ENCODE measurements at places on chromosomes 11 and 22.
A peak's percentile ranks its signal among the peaks of the same experiment; 100 is the strongest.

GRCh38 chr11:124114942-124115781, at the start of gene VWA5A:
Gene VWA5A (plus strand): TSS chr11:124115450. CDS start chr11:124117512, 2,062 bp downstream.
- DNase-seq, result peak; percentile 76

- no peak for DNase-seq
Measured at GRCh38 chr11:70462818-70463477, 64.6 kb downstream of the CTTN start.

- no peak for DNase-seq
Measured at GRCh38 chr22:25996669-25997068, 172.6 kb upstream of the SEZ6L start.

DNA sequence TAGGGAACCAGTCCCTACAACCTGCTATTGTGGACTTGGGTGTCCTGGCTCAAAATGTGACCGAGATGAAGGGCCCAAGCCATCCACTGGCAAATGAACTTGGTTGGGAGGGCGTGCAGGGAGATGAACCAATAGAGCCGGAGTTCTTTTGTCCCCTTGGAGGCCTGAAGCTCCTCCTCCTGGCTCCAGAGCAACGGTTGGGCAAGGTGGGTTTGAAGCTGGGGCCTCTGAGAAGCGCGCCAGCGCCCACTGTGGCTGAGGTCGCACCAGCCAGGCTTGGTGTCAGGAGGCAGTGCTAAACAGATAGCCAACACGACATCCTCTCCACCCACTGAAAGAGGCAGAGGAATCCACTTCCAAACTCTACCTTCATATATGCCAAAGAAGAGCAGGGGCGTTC, 36.0 kb upstream of the PACSIN2 start:
- no peak for DNase-seq

DNA sequence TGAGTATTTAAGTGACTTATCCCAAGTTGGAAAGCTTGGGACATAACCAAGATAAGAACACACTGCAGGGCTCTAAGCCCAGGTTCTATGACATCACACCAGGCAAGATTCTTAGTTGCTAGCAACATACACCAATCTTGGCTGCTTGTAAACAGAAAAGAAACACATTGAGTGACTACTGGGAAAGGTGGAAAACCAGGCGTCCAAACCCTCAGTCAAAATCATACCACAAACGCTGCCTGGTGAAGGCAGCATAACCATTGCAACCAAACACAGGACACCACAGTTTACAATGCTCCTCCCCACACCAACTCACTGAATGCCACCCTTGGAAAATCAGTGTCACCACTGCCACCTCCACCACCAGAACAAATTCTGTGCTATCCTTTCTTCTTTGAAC, 379.9 kb downstream of the TTC28 start:
- no peak for DNase-seq

- DNase-seq, result no peak
Measured at GRCh38 chr11:126336138-126336541, 19.3 kb upstream of the ST3GAL4 start.

- DNase-seq, result no peak
Measured at GRCh38 chr11:40241524-40242051, 1217.9 kb downstream of the LRRC4C start.

DNA sequence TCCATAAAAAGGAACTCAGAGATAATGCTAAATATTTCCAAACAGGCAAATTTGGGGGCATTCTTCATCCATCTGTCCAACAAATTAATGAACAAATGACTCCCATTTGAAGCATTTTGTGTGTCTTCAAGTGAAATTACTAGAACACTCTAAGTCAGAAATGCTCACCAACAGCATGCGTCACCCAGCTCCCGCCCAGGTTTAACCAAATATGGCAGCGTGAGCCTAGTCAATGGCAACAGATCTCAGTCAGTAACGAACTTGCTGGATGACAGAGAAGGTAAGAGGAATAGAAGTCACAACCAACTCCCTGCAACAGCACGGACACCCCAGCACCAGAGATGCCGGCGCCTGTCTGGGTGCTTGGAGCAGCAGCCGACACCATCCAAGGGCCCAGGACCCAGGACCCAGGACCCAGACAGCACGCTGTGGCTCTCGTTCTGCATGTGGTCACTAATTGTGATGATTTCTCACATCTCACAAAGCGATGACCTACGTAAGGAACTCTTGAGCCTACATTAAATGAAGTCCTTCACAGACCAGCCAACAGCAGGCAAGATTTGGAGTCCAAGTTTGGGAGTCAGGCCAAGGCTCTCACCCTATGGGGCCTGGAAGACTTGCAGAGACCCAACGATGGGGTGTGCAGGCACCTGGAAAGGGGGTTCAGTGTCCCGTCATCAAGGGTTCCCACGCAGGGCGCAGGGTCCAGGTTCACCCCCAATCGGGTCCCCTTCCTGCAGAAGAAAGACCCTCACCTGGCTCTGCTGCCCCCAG, 556.9 kb downstream of the BRD1 start:
- DNase-seq, result no peak

DNA sequence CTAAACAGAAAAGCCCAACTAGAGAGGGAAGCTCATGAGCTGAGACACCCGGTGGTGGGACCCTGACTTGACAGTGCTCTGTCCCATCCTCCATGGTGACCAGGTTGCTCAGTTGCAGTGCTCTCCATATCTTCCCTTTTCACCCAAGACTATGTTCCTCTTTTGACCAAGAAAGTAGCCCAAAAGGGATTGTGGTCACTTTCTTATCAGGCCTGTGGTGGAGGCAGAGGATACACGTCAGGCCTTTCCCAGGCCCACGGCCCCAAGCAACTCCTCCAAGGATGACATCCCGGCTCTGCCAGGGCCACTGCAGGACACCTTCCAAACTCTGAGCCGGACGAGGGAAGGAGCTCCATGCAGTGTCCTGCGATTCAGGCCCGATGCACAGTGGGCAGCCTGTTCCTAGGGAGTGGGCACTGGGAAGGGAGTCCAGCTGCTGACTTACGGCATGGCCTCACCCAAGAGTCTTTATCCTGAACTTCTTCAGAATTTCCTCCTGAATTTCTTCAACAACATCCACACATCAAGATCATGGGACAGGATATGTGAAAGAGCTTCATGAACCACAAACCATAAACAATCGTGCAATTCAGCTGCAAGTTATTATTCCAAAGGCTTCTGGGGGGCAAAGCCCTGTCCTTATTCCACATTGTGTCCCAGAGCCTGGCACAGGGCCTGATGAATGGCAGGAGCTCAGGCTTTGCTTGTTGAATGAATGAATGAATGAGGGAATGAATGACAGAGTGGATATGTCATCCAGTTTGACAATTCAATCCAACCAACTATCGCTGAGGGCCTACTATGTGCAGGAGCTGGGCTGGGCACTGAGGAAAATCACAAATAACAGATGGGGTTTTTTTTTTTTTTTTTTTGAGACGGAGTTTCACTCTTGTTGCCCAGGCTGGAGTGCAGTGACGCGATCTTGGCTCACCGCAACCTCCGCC, 36.0 kb upstream of the MYH9 start:
- no peak for DNase-seq

- DNase-seq, result no peak
Measured at GRCh38 chr11:61331651-61332050, 1.3 kb downstream of the DDB1 start.

GRCh38 chr11:101508370-101508769, 75.4 kb downstream of the TRPC6 start:
- DNase-seq, result no peak

DNA sequence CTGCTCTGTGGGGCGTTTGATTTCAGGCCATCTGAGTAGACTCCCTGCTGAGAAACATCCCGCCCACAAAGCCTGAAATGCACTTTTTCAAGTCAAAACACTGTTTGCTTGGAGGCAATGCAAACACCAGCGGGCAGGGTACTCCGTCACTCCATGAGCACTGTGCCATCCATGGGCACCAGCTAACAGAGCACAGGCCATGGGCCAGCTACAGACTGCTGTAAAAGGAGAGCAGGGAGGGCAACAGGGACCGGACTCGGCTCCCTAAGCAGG, 16.6 kb upstream of the EFCAB6 start:
- no peak for DNase-seq

DNA sequence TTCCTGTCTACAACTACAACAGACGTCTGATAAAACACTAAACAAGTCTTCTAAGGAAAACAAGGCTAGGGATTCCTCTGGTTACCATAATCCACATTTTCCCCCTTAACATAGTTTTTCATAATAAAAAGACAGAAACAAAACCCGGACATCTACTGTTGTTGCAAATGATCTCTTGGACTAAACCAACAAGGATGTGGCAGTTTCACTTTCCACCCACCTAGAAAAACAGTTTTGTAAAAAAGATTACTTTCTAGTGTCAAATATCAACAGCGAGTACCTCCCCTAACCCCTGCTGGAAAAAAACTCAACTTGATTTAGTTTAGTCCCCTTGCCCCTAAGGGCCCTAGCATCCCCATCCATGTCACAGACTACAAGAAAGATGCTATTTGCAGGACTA, 5.4 kb downstream of the GNG3 start:
- DNase-seq, result no peak

DNA sequence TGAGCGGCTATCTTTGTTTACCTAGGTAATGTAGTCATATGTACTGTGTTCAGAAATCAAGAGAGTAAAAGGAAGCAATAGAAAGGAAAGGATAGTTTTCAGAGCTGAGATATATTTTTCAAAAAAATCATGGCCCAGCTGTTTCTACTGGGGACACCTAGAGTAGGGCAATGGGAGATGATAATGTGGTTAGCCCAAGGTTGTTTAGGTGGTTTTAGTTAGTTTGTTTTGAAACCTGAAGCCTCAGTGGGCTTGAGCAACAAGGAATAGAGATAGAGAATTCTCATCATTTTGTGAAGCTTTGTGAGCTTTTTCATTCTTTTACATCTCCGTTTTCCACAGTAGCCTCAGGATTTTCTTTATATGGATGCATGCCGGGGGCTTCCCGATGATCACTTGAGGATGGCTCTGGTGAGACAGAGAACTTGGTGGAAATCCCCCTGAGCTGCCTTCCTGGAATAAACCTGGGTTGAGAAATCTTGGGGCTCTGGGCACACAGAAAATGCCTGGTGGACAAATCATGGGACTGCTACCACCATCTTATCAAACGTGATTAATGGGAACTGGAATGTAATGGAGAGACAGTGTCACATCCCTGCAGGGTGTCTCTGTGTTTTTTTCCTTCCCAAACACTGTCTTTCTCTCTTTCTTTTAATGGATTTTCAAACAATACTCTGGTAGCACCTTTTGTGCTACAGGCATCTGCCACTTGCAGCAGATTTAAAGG, 49.0 kb downstream of the ARHGAP42 start:
- DNase-seq, result no peak

DNA sequence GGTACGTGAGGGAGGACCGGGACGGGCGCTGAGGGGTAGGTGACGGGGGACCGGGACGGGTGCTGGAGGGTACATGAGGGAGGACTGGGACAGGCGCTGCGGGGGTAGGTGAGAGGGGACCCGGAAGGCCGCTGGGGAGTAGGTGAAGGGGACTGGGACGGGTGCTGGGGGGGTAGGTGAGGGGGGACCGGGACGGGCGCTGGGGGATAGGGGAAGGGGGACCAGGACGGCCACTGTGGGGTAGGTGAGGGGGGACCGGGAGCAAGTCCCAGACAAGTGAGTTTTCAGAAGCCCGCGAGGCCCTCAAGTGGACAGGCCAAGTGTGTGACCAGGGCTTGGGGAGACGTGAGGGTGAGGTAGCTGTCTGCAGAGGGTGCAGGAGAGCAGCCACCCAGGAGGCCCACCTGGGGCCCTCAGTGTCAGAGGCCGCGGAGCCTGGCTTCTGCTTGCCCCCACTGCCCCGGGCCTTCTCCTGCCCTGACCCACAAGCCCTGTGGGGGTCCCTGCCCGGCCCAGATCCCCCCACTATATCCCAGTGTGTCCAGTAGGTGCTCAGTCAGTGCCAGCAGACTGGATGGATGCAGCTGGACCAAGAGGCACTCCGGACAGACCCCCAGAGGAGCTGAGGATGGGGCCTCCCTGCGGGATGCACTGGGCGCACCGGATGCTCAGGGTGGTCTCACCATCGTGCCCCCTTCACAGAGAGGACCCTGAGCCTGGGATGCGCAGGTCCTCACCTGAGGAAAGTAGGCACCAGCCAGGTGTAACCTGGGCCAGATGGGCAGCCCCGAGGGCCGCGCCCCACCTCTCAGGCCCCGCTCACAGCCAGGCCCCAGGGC, 44.2 kb upstream of the TH start:
- no peak for DNase-seq

DNA sequence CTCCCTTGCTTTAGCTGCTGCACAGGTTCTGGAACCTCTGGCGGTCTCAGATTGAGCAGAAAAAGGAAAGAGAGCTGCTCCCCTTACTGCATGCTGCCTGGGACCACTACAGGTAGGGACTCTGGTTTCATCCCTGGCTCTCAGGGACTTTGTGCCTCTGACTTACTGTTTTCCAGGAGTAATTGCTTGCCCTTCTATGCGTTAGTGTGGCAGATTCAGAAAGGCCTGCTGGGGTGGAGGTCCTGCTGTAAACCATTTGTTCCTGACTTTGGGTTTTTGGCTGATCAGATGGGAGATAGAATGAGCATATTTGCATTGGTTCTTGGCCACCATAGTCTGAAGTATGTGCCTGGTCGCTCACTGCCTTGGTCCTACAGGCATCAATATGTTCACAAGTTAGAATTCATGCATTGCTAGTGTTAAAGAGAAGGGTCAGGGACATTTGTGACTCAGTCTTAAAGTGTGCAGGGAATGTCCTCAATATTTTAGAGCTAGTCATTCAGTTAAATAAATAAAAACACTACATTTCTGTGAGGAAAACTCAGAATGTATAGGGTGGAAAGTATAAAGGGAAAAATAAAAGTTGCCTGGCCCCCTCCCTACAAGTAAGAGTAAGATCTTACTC, 78.0 kb downstream of the PISD start:
- no peak for DNase-seq

- no peak for DNase-seq
Measured at GRCh38 chr11:69454018-69454417, 27.4 kb upstream of the LINC01488 start.

- no peak for DNase-seq
Measured at GRCh38 chr11:44623341-44623730, 57.9 kb downstream of the CD82 start.

DNA sequence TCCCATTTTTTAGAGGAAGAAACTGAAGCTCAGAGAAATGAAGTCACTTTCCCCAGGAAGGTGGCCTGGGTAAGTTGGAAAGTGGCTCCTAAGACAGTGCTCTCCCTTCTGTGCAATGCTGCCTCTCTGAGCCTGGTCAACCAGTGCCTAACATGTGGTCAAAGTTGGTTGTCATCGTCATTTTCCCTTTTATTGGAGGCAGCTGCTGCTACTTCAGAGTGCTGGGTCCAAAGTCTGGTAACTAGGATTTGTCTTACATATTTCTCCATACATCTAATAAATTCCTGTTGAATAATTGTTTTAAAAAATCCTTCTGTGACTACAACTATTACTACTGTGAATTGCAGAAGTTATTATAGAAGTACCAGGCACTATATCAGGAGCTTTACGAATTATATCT, 48.1 kb downstream of the TECTA start:
- DNase-seq, result no peak

- DNase-seq, result no peak
Measured at GRCh38 chr22:26615830-26616435, 1.9 kb downstream of the CRYBB1 start.

- no peak for DNase-seq
Measured at GRCh38 chr11:78365381-78365792, 52.2 kb downstream of the GAB2 start.

- DNase-seq, result no peak
Measured at GRCh38 chr11:59724066-59724465, 10.4 kb upstream of the OR10V1 start.

All from stimulated activated CD4-positive, alpha-beta T cell treated with anti-CD3 and anti-CD28 coated beads, Interleukin-15, amount 100 ng/mL, for 48 hours (primary cell).